ENCODE measurements at places on chromosomes 1 and 21.
A peak's percentile ranks its signal among the peaks of the same experiment; 100 is the strongest.

- DNase-seq, result no peak
These were observed 32.3 kb downstream of the RPL5 start for GRCh38 chr1:92864131-92864530.

GRCh38 chr1:19010995-19011844 lies 54.7 kb upstream of the IFFO2 start:
- peak; percentile 85 for DNase-seq

GRCh38 chr21:39599191-39599970 lies 13.4 kb upstream of the B3GALT5 start:
- no peak for DNase-seq

DNA sequence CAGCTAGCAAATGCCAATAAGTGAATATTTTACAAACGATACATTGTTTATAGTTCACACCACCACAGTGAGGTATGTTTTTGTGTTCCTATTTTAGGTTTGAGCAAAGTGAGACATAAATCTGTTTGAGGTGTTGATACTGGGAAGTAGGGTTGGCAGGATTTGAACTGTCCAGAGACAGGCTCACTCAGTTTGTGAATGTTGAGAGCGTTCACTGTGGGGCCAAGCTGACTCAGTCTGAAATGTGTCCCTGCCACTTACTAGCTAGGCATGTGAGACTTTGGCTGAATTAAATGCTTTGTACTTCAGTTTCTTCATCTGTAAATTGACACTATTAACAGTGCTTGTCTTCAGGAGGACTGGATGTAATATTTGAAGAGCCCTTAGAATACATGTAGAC lies 35.1 kb downstream of the DIRAS3 start:
- DNase-seq, result no peak

GRCh38 chr1:209884665-209885117 lies 53.3 kb upstream of the SYT14 start:
- DNase-seq, result peak; percentile 72
